ENCODE measurements at places on chromosomes 2 and 18. TPM values are rescaled to one million over a fixed set of nuclear protein-coding genes. Genes with fewer than 3 reads are reported as not detected.

Gene CRYGC
- total RNA-seq = not detected

Gene TSGA10
- total RNA-seq = 1.0 TPM

Gene TUBA3E
- not detected for total RNA-seq

Gene SP9
- total RNA-seq = not detected

Gene ZNF396
- 0.56 TPM for total RNA-seq

Gene ACMSD
- total RNA-seq = not detected

Measured in endothelial cell of coronary artery (primary cell).